Activated naive CD8-positive, alpha-beta T cell treated with anti-CD3 and anti-CD28 coated beads, Interleukin-2, amount 50 U/mL, for 24 hours (primary cell): ENCODE measurements at places on chromosomes 7 and 10.
A peak's percentile ranks its signal among the peaks of the same experiment; 100 is the strongest.

DNA sequence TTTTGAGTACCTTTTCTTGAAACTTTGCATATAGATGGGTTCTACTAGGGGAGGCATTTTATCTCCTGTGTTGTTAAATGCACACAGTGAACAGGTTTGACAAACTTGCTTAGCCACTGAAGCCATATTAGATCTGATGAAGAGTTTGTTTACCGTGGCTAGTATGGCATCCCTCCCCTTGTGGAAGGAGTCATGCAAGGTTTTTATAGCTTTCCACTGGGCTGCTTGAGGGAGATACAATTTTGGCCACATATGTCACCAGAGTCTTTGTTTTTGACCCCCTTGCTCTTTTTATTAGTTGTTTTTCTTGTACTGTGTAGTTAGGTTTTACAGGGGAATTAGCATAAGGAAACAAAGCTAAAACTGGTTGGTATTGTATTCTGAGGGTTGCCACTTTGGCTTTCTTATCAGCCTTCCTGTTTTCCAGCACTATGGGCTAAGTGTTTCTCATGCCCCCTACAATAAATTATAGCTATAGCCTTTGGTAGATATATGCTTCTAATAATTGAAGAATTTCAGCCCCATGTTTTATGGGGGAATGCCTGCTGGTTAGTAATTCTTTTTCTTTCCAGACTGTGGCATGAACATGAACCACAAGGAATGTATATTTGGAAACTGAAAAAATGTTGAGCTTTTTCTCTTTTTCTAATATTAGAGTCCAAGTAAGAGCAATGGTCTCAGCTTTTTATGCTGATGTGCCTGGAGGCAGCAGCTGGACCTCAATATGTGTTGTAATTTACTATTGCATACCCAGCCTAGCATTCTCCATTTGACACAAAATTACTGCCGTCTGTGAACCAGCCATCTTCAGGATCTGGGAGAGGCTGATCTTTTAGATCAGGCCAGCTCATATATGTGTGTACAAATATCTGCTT lies 18.4 kb upstream of the STEAP2 start:
- no peaks in the 10 kb centered on the region for H3K4me1 ChIP-seq
- H3K27me3 ChIP-seq, result peaks cover 6% of the 10 kb centered on the region
- no peak overlapping the region for H3K4me3 ChIP-seq
- H3K27ac ChIP-seq, result no peak overlapping the region
- no peak for DNase-seq
- H3K36me3 ChIP-seq, result no peaks in the 10 kb centered on the region

DNA sequence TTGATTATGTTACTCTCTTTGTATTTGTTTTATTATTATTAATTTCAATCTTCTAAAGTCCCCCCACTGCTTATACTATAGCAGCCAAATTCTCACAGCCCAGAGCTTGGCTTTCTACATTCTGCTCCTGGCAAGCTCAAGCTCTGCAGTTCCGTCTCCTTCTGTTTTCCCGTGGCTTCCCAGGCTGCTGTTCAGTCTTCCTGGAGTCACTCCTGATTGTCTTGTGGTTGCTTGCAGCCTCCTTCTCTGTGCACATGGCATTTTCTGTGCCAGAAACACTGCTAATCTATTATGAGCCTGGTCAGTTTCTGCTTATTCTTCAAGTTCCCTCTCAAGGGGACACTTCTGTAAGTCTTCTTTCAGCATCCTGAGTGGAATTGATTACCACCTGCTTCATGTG lies 533.7 kb upstream of the IGFBP3 start:
- no peak for DNase-seq
- no peaks in the 10 kb centered on the region for H3K4me1 ChIP-seq
- no peaks in the 10 kb centered on the region for H3K36me3 ChIP-seq
- H3K27ac ChIP-seq, result no peak overlapping the region
- H3K4me3 ChIP-seq, result no peak overlapping the region
- H3K27me3 ChIP-seq, result no peaks in the 10 kb centered on the region

DNA sequence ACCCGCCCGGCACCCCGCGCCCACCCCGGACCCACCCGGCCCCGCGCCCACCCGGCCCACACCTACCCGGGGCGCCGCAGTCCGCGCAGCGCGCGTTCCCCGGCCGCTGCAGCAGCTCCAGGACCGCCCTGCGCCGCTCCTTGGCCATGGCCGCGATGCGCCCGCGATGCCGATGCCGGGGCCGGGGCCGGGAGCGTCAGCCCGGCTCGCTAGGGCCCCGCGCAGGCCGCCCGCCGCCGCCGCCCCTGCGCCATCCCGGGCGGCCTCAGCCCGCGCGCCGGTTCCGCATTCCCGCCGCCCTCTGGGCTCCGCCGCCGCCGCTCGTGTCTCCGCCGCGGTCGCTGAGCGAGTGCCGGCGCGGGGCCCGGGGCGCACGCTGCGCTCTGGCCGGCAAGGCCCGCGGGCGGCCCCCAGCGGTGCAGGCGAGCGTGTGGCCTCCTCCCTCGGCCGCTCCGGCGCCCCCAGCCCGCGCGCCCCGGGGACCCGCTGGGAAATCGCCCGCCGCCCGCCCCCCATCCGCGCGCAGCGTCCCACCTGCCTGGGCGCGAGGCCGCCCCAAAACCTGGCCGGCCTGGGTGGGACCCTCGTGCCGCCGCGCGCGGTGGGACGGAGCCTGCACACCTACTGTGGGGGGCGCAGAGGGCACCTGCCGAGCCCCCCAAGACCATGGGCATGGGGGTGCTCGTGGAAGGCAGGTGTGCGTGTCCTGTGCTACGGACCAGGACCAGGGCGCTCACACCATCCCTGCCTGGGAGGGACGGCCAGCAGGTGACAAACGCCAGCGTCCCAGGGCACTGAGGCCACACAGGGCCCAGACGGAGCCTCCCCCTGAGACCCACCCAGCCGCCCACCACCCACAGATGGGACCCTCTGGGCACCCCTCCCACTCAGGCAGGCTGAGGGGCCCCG lies at the start of gene ADAP1:
ADAP1 (minus strand) TSS at position 351 of the 909 bp plus-strand sequence; CDS start at position 148, 203 bp downstream.
- H3K36me3 ChIP-seq, result peaks cover 8% of the 10 kb centered on the region
- H3K27me3 ChIP-seq, result peaks cover 6% of the 10 kb centered on the region
- DNase-seq, result peak; percentile 73
- H3K27ac ChIP-seq, result peak within 1 kb of the TSS; percentile 31
- H3K4me1 ChIP-seq, result peaks cover 19% of the 10 kb centered on the region

DNA sequence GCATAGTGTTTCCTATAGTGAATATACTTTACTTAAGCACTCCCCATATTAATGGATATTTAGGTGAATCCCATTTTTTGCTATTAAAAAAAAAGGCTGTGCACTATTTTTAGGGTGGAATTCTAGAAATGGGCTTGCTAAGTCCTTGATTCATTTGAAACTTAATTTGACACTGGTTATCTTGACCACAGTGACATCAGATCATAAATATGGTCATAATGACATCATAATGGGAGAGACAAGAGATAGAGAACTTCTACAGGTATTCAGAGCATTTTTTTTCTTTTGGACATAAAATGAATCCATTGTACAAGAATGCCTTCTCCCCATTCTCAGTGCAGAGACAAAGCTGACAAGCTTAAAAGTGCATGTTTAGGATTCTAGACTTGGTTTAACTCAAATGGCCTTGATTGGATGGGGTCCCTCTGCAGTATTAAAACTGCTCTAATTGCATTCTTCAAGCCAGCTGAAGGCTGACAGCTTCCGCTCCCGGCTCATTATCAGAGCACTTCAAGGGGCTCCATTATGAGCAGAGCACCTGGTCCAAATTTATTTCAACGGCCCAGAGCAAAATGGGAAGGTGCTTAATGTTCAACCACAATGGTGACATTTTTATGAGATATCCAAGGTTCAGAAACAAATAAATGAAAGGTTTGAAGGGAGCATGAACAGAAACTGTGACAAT lies 104.8 kb downstream of the JAZF1 start:
- no peak overlapping the region for H3K4me3 ChIP-seq
- H3K27ac ChIP-seq, result no peak overlapping the region
- no peaks in the 10 kb centered on the region for H3K36me3 ChIP-seq
- no peaks in the 10 kb centered on the region for H3K27me3 ChIP-seq

DNA sequence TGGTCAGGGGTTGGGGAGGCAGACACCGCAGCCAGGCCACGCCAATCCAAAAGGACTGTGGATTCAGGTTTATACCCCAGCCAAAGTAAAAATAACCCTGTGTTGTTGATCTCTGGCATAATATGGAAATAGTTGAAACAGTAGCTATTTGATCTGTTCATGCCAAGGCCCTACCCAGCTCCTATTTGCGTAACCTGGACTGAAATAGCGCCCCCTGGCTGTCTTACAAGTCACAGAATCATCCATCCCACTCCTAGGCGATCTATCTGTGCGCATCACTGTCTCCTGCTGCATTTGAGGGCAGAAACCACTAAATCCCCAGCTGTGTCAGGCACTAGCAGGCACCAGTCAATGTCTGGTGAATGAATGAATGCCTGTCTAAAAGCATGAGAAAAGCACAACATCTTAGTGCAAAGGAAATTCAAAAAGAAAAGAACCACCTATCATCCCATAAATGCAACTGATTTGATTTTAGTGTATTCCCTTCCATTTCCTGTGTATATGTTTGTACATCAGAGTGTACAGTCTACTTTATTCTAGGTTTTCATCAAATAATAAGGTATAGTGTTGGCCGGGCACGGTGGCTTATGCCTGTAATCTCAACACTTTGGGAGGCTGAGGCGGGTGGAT lies 160.0 kb downstream of the SLIT1 start:
- DNase-seq, result peak; percentile 64
- peaks cover 3% of the 10 kb centered on the region for H3K27me3 ChIP-seq
- H3K4me1 ChIP-seq, result no peaks in the 10 kb centered on the region

- H3K27me3 ChIP-seq, result peaks cover 17% of the 10 kb centered on the region
- H3K4me3 ChIP-seq, result no peak overlapping the region
- peaks cover 20% of the 10 kb centered on the region for H3K36me3 ChIP-seq
- H3K27ac ChIP-seq, result no peak overlapping the region
- peaks cover 13% of the 10 kb centered on the region for H3K4me1 ChIP-seq
Measured at GRCh38 chr10:93058139-93058538, 2.5 kb upstream of the CYP26C1 start.

DNA sequence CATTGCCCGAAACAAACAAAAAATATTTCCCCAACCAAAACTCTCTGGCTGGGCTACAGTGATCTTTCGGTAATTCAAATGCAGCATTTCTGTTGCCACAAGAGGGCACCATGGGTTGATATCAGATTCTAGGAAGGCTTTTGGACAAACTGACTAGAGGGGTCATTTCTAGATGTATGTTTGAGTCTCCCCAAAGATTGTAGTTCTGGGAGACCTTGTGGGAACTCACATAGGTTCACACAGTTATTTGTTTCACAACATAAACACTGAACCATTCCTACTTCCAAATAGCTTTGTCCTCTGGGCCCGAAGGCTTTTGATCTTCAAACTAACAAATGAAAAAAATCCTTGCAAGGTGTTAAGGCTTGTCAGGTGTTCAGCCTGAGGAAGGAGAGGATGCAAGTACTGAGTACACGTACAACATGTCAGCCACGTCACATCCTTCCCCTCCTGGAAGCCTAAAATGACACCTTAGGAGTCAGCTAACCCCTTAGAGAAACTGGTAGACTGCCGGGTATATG lies 37.0 kb upstream of the IL15RA start:
- no peaks in the 10 kb centered on the region for H3K27me3 ChIP-seq
- peak; percentile 49 for DNase-seq
- peaks cover 72% of the 10 kb centered on the region for H3K4me1 ChIP-seq
- peaks cover 76% of the 10 kb centered on the region for H3K36me3 ChIP-seq
- peak overlapping the region; percentile 69 for H3K27ac ChIP-seq

DNA sequence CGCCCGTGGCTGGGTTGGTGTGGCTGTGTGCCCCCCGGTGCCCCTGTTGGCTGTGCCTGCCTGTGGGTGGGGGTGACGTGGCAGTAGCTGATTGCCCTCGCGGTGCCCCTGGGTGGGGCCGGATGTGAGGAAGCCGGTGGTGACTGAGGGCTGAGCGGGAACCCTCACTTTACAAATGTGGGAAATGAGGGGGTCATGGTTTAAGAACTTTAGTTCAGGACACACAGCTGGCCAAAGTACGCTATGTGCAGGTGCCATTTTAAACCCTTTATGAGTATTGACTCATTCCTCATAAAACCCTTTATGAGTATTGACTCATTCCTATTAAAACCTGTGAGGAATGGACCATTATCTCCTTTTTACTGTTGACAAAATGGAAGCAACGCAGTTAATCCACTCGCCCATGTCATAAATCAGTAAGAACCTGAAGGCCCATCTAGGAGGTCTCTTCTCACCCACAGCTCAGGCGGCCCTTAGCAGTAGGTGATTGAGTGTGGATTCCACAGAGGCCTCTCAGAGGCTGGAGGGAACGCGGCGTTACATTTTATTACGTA lies 290.1 kb upstream of the COBL start:
- no peak overlapping the region for H3K27ac ChIP-seq
- no peaks in the 10 kb centered on the region for H3K4me1 ChIP-seq
- H3K36me3 ChIP-seq, result no peaks in the 10 kb centered on the region
- H3K4me3 ChIP-seq, result no peak overlapping the region
- no peak for DNase-seq

DNA sequence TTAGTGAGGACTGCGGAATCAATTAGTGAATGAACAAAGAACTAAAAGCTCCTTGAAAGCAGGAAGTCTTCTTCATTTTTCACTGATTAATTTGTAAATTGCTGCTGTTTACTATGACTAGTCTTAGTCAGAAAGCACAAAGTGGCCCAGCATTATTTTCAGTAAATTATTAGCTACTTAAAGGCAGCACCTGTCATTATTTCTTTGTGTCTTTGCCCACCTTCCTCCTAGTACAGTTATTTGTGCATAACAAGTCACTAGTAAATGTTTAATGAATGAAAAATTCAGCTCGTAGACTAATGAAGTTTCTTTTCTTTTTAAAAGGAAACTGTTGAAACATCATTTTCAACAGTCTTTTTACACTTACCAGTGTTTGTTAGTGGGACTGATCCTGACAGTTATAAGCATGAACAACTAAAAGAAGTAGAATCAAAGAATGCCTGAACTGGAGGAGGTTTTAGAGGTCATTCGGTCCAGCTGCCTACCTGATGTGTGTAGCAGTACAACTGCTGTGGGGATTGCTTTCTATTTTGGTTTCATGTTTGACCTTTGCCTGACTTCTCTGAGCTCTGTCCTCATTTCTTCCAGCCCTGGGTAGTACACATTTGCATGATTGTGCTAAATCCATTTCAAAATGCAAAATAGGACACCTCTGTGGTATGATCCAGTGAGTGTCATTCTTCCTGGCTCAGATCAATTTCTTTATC lies 140.0 kb upstream of the PHYHIPL start:
- no peaks in the 10 kb centered on the region for H3K27me3 ChIP-seq
- H3K4me3 ChIP-seq, result no peak overlapping the region
- no peaks in the 10 kb centered on the region for H3K36me3 ChIP-seq

DNA sequence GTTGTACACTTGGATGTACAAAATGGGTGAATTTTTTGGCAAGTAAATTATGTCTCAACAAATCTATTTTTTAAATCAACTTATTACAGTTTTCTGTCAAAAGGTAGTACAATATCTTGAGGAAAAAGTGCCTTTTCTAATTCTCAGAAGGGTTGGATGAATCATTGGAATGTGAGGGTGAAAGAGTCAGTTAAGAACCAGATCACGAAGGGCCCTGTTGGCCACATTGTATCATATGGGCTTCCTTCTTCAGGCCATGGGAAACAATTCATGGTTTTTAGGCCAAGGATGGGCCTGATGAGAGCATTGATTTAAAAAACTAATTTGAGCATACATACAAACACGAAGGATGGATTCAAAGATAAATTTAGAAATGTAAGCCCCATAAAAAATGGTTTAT lies 503.7 kb downstream of the TNS3 start:
- H3K4me1 ChIP-seq, result no peaks in the 10 kb centered on the region
- no peaks in the 10 kb centered on the region for H3K27me3 ChIP-seq
- H3K4me3 ChIP-seq, result no peak overlapping the region

GRCh38 chr10:79476645-79477044 lies 31.2 kb upstream of the ZCCHC24 start:
- no peak overlapping the region for H3K4me3 ChIP-seq
- H3K27me3 ChIP-seq, result peaks cover 22% of the 10 kb centered on the region
- no peak overlapping the region for H3K27ac ChIP-seq
- no peaks in the 10 kb centered on the region for H3K36me3 ChIP-seq

- DNase-seq, result no peak
- peaks cover 8% of the 10 kb centered on the region for H3K4me1 ChIP-seq
- H3K27ac ChIP-seq, result no peak overlapping the region
- H3K27me3 ChIP-seq, result peaks cover 31% of the 10 kb centered on the region
Measured at GRCh38 chr7:25947669-25948516, 204.1 kb upstream of the NFE2L3 start.
